ENCODE measurements at places on chromosomes 13 and 19.

- no peak for DNase-seq
These were observed 854 bp downstream of the RNASEH2B start for GRCh38 chr13:50910485-50910805.

DNA sequence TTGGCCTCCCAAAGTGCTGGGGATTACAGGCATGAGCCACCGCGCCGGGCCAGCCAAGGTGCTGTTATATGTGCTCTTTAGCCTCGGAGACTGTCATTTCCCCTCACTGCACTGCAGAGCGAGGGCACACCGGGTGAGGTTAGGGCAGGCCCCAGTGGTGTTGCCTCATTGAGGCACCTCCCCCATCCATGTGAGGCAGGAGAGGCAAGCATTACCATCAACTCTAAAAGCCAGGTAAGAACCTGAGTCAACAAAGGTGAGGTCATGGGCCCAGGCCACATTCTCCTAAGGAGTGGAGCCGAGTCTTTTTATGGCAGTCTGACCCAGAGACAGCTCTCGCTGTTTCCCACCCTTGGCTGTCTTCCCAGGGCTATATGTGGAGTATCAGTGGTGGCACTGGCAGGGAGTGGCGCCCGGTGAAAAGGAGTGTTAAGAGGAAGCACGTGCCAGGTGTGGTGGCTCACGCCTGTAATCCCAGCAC is 10.9 kb downstream of the B3GNT8 start:
- DNase-seq = no peak

DNA sequence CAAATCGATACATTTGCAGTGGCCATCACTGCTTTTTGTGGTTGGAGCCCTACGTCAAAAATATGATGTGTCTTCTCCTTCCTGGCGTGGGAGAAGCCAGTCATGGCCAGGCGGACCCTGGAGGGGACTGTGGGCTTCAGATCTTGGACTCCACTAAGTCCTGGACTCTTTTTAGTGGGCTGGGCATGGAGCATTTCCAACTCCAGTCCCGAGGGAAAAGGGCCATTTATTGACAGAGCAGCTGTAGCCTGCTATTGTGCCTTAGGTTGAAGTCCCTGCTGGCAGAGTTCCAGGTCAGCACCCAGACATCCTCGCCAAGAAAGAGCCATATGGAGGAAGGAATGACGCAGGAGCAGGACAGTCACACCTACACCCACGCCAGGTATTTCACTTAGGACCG is 179.2 kb upstream of the ZNF507 start:
- no peak for DNase-seq

DNA sequence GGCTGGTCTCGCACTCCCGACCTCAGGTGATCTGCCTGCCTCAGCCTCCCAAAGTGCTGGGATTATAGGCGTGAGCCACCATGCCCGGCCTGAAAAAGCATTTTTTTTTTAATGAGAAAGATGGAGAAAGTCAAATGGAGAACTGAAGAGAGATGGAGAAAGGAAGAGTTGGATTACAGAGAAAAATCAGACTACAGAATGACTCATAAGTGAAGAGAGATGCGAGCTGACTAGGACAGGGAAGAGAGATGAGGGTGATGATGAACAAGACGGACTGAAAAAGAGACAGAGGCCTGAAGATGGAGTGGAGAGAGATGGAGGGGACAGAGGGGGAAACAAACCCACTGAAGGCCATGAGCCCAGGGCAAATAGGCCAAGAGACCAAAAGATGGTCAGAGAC is 1.5 kb downstream of the DHX34 start:
- DNase-seq = no peak

DNA sequence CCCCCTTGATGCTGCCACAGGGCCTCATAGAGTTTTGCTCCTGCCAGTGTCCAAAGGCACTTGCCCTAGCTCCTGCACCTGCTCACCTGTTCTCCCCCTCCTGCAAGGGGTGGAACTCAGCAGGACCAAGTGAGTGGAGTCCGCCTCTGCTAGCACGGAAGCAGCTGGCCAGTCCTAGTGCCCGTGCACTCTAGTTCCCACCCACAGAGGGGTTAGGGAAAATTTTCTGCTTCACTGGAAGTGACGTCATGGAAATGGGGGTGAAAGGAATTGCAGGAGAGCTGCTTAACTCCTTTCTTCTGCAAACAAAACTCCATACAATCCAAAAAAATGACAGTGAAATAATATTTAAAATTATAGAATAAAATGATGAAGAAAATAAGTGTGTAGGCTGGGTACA is 609.7 kb upstream of the SLITRK1 start:
- DNase-seq = no peak

DNA sequence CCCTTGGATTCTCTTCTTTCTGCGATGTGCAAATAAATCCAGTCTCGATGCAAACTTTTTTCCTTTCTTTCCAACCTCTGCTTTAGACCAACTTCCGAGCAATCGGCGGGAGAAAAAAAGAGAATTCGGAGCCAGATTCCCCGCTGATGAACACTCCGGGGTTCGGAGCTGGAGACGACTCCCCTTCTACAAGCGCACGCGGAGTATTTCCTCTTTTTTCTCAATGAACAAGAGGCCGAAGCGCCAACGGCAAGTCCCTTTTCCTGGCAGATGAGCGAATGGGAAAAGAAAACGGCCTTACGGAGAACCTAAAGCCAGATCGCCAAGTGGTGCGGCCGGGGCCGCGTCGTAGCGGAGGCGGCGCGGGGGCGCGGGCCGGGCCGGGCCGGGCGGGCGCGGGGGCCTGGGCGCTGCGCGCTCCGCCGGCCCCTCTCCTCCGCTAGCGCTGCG is 250 bp downstream of the SPRY2 start:
- no peak for DNase-seq

GRCh38 chr19:3342246-3342645 is 24.1 kb upstream of the NFIC start:
- no peak for DNase-seq

DNA sequence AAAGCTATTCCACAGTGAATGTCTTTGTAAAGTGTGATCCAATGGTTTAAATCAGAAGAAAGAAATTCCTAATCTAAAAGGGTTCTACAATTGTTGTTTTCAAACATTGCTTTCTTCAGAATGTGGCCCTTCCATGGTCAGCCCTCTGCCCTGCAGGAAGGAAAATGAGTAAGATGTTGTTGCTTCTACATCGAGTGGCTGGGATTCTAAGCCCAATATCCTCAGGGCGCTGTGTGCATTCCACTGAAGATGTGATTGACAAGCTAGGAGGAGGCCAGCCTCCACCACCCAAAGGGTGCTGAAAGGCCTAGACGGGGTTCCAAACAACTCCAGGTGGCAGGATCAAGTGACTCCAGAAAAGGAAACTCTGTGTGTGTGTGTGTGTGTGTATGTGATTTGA is 316.9 kb upstream of the TSHZ3 start:
- DNase-seq = no peak

DNA sequence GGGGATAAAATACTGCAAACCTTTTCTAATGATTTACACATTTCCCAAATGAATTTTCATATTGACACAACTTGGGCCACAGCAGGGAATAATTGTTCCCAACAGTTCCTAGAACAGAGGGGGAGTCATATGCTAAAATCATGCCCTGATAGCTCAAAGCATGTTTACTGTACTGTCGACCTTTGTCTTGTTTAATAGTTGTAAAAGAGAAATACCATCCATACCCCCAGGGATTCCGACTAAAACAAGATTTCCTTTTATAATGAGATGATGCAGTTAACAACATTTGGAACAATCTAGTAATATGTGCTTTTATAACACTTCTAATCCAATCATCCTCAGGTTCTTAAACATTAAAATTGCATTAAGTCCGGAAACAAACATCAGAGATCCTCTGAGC is 759.7 kb downstream of the OLFM4 start:
- DNase-seq = no peak

- DNase-seq = peak; percentile 76
These were observed 8.6 kb downstream of the C19orf25 start for GRCh38 chr19:1470305-1471009.

DNA sequence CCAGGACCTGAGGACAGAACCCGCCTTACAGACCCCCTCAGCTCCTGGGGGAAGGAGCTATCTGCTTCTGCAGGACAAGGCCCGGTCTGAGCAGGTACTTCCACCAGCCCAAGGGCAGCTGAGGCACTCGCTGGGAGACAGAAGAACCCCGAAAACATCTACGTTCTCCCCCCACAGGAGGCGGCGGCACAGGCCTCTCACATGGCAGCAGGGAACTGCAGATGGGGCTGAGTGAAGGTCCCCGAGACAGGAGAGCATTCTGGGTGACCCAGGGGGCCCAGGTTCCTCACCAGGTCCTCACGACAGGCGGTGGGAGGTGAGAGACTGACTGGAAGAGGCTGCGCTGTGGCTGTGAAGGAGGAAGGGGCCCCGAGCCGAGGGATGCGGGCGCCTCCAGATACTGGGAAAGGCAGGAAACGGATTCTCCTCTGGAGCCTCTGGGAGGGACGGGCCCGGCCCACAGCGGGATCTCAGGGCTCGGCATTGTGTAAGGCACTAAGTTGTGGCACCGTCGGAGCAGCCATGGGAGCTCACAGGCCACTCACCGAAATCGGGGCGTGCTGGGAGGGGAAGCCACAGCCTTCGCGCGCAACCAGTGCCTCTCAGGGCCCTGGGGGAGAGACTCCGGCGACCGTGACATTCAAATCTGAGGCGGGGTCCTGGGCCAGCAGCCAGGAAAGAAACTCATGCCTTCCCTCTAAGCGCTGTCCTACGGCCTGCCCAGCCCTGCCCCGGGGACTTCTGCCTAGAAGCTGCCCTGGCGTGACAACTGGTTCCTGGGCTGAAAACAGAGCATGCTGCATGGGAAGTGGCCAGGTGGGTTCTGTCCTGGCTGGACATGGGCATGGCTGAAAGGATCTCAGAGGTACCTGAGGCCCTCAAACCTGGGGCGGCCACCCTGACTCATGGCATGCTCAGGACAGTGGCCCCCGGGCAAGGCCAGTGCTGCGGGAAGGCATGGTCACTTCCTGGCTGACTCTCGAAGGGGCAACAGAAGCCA is 14.0 kb downstream of the RPL36 start:
- no peak for DNase-seq

- DNase-seq = no peak
These were observed 82.6 kb downstream of the KATNAL1 start for GRCh38 chr13:30224732-30225131.

DNA sequence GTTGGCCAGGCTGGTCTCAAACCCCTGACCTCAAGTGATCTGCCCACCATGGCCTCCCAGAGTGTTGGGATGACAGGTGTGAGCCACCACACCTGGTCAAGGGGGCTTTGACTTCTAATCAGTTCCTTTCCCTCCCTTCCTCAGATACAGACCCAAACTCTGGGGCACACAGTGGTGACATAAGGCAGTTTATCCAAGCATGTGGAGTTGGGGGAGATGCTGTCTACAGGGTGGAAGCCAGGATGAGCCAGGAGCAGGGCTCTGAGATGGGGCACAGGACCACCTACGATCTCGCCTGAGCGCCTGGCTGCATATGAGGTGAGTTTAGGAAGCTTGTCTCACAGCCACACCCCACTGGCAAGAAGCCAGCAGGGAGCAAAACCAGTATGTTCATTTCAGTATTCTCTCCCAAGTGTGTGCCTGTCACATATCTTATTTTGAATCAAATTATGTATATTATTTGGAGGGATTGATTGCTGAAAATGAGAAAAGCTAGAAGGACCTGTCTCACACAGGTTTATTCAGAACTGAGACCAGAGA is 67.7 kb downstream of the KCTD15 start:
- DNase-seq = no peak

GRCh38 chr13:112445411-112446271 is 69.5 kb downstream of the SPACA7 start:
- DNase-seq = no peak

DNA sequence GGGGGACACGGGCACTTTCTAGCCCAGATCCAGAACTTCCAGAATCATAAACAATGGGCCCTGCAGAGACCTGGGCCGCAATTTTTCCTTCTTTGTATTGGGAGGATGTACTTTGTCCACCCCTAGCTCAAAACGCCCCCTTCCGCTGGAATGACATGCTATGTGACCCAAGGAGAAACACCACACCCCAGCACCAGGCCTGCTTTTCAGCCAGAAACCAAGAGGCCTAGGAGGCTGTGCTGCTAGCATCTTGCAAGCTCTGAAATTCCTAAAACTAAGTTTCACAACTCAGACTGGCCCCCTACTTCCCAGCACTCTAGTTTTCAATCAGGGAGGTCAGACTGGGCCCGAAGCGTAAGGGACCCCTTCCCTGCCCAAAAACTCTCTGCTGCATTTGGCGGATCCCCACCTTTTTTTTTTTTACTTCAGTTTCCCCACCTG is 538 bp downstream of the LSM4 start:
- DNase-seq = no peak

DNA sequence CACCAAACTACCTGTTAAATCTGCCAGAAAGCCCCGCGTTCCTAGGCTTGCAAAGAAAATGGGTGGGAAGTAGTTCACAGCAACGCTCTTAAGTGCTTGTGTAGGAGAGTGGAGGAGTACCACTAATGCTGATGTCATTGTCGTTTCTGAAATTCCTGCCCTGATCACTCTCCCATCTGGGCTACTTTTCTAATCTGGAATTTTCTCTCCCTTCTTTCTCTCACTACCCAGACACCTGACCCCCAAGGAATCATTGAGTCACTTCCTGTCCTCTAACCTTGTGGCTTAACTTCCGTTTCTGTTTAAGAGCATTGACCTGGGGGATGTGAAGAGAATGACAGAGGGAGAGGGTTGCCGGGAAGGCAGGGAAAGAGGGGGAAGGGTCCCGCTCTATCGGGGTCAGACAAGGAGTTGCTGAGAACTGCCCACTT is 98.7 kb downstream of the STARD13 start:
- no peak for DNase-seq

DNA sequence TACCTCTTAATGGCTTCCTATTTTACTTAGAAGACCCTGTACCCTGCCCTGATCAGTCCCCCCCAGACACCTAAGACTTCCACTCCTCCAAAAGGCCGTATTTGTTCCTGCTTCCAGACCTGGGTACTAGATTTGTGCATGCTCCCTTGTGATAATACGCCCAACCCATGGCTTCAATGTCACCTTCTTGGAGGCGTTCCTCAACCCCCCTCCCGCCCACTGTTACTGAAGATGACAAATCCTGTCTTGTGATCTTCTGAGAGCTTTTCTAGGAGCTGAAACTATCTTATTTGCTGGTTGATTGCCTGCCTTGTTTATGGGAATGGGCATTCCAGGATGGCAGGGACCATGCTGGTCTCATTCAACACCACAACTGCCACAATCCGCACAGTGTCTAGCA is 9.4 kb downstream of the SLC25A23 start:
- no peak for DNase-seq

DNA sequence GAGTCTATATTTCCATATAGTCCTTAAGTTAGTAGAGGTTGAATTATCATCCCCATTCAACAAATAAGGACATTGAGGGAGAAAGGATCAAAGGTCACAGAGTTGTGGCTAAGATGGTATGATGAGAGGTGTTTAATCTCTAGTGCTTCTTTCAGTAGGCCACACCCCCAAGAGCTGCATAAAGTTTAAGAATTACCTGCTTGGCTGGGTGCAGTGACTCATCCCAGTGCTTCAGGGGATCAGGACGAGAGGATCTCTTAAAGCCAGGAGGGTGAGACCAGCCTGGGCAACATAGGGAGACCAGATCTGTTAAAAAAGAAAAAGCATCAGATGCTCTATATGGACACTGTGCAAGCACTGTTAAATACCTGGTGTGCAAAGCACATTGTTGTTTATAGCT is 560.0 kb upstream of the KLHL1 start:
- DNase-seq = no peak
